PC-3 (cell line): ENCODE measurements at places on chromosomes 11 and 22. TPM values are rescaled to one million over a fixed set of nuclear protein-coding genes. Genes with fewer than 3 reads are reported as not detected.

Gene TESMIN
- total RNA-seq: 25.8 and 30.2 TPM in 2 replicates

Gene MRGPRF
- not detected in 2 replicates for total RNA-seq

Gene ACR
- not detected in 2 replicates for total RNA-seq

Gene PLAAT5
- total RNA-seq: not detected in 2 replicates

Gene TPBGL
- not detected in 2 replicates for total RNA-seq

Gene BARX2
- 0.47 and 1.2 TPM in 2 replicates for total RNA-seq

Gene TUBA8
- 1.6 and 1.9 TPM in 2 replicates for total RNA-seq

Gene SCGB1C1
- not detected in 2 replicates for total RNA-seq

Gene MPPED2
- not detected in 2 replicates for total RNA-seq

Gene TSSC4
- 88.3 and 98.5 TPM in 2 replicates for total RNA-seq

Gene APOL6
- 6.7 and 8.2 TPM in 2 replicates for total RNA-seq
